ENCODE measurements at places on chromosomes 5 and 9.

DNA sequence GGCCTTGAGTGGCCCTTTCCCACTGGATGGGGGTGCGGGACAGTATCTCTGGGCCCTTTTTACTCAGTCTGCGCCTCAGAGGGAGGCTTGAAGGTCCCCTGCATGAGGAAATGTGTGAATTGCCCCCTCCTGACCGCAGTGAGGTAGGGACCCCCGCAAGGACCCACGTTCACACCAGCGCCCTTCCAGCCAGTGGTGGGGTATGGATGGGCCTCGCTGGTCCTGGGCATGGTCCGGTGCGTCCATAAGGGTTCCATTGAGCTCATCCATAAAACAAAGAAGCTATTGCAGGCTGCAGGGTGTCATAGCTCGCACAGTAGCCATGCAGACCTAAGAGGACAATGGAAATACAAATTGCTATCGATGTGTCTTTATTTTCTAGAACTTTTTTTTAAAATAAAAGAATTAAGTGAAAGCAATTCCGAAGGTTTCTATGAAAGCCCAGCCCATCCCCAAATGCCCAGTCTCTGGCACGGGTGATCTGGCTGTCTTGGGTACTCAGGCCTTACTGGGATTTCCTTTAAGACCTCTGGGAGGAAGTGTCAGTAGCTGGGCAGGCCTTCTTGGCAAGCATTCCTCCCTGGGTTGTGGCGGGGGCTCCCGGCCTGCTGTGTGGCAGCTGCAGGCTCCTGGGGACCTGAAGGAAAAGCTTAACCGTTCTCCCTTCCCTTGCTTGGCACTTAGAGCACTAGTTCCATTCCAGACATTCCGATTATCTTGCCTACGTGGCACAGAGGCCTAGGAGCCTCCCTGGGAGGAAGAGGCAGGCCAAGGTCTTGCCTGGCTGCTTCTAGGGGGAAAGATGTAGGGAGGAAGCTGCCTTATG lies 1.5 kb upstream of the SEMA5A start:
- peaks cover 25% of the 10 kb centered on the region for H3K27me3 ChIP-seq
- H3K4me1 ChIP-seq: peaks cover 52% of the 10 kb centered on the region
- H3K36me3 ChIP-seq: peaks cover 34% of the 10 kb centered on the region

- peaks cover 17% of the 10 kb centered on the region for H3K27me3 ChIP-seq
- no peaks in the 10 kb centered on the region for H3K36me3 ChIP-seq
- H3K4me1 ChIP-seq: peaks cover 20% of the 10 kb centered on the region
- H3K4me3 ChIP-seq: no peak overlapping the region
- no peak overlapping the region for H3K27ac ChIP-seq
Observed at GRCh38 chr5:141788296-141788970, 89.8 kb downstream of the PCDH1 start.

DNA sequence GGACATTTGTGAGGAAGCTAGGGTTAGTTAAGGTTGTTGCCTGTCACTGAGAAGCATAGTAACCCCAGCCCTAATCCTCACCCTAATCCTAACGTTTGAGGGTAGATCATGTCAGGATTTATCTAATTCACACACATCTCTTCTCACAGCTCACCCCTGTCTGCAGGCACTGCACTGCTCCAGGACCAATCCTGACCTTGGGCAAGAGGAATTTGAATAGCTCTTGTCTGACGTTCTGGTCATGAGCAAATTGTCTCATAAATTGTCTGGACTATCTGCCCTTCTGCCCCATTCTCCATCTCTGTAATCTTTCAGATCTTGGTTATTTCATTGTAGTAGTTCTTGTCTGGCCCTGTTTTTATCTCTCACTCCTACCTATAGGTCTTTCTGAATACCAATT lies 18.7 kb downstream of the CRHBP start:
- no peak overlapping the region for H3K4me3 ChIP-seq
- H3K36me3 ChIP-seq: no peaks in the 10 kb centered on the region
- DNase-seq: no peak
- H3K27me3 ChIP-seq: peaks cover 13% of the 10 kb centered on the region
- H3K4me1 ChIP-seq: no peaks in the 10 kb centered on the region

DNA sequence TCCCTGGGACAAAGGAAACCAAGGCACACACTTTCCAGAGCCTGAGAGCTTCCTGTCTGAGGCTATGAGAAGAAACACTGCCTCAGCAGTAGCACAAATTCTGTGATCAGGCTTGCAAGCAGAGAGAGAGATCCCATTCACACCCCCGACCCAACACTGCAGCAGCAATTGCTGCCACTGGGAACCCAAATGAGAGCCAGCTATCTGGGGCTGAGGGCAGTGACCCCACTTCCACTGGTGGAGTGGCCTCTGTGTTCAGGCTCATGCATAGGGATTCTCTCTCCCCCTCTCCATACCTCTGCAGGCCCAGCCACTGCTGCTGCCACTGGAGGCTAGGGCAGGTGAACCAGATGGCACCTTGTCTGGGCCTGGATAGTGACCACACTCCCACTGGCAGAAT lies 95.2 kb downstream of the TMEM232 start:
- DNase-seq: no peak
- H3K4me3 ChIP-seq: no peak overlapping the region
- H3K4me1 ChIP-seq: no peaks in the 10 kb centered on the region

- no peaks in the 10 kb centered on the region for H3K27me3 ChIP-seq
- H3K4me1 ChIP-seq: peaks cover 31% of the 10 kb centered on the region
- no peaks in the 10 kb centered on the region for H3K36me3 ChIP-seq
- H3K27ac ChIP-seq: peak overlapping the region; percentile 71
Observed at GRCh38 chr5:100828071-100828897, 74.8 kb downstream of the ST8SIA4 start.

Measured in left ventricle myocardium inferior (tissue), 1 donor.